ENCODE measurements at places on chromosomes 5 and 9.

GRCh38 chr5:115702025-115702424 is 76.2 kb upstream of the TMED7 start:
- no peak for DNase-seq

DNA sequence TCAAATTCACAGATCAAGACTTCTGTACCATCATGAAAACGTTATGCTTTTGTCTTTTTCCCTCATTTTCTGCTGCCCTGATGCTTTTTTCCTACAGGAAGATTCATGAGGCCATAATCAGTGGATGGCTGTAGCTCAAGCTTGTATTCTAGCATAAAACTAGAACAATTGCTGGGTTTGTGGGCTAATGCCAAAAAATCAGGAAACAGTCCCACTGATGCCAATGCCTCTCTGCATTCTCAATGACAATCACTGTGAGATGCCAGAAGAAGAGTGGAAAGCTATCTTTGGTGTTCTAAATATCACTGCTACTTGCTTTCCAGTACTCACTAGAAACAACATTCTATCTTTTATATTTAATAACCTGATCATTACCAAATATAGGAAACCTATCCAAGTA is 33.3 kb upstream of the FAM170A start:
- no peak for DNase-seq

GRCh38 chr5:164742025-164742424 is 1236.6 kb downstream of the MAT2B start:
- DNase-seq: no peak

- no peak for DNase-seq
Measured at GRCh38 chr5:74224331-74224730, 416.2 kb downstream of the ENC1 start.

DNA sequence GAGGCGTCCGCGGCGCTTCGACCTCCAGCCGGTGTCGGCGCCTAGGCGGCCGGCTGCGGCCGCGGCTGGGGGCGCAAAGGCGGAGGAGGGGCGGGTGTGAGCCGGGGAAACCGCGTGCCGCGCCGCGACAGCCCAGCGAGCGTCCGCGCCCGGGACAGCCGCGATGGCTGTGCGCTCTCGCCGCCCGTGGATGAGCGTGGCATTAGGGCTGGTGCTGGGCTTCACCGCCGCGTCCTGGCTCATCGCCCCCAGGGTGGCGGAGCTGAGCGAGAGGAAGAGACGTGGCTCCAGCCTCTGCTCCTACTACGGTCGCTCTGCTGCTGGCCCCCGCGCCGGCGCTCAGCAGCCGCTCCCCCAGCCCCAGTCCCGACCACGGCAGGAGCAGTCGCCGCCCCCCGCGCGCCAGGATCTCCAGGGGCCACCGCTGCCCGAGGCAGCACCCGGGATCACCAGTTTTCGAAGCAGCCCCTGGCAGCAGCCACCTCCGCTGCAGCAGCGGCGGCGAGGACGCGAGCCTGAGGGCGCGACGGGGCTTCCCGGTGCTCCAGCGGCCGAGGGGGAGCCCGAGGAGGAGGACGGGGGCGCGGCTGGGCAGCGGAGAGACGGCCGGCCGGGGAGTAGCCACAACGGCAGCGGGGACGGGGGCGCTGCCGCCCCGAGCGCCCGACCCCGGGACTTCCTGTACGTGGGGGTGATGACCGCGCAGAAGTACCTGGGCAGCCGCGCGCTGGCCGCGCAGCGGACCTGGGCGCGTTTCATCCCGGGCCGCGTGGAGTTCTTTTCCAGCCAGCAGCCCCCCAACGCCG is 605 bp downstream of the CHSY3 start:
- no peak for DNase-seq

DNA sequence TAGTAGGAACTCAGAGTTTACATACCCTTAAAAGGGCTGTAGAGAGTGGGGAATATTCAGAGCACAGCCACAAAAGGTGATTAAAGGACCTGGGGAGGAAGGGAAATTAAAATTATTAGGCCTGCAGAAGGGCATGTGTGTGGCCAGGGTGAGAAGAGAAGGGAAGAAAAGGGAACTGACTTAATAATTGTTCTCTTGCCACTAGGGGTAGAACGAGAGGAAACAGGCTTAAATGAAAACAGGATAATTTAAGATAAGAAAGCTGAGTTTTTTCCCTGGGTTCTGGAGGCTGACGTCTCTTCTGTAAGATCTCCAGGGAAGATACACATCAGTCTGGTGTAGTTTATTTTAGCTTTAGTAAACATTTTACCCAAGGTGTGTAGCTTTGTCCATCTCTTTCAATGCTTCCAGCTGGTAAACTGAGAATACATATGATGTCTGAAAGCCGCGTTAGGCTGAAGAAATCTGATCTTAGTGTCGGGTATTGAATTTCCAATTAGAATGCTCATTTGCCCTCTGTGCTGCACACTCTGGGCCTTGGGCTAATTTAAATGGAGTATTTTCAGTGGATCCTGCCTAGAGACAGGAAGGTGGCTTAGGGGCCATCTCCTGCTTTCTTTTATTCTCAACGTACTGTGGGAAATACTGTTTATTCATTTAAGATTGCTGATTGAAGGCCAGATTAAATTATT is 416.8 kb downstream of the TMEM38B start:
- peak; percentile 36 for DNase-seq

DNA sequence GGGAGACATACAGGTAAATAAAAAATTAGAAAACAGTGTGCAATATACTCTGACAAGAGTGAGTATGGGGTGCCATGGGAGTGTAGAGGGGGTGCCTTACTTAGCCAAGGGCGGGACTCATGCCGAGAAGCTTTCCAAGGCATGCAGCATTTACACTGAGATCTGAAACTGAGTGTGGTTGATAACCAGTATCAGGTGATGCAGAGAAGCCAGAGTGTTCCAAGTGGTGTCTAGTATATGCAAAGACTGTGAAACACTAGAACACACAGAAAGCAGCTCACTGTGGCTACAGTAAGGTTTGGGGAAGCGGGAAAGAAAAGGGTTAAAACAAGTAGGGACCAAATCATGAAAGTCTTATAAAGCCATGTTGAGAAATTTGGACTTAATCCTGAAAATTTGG is 30.5 kb upstream of the ERBIN start:
- DNase-seq: no peak

DNA sequence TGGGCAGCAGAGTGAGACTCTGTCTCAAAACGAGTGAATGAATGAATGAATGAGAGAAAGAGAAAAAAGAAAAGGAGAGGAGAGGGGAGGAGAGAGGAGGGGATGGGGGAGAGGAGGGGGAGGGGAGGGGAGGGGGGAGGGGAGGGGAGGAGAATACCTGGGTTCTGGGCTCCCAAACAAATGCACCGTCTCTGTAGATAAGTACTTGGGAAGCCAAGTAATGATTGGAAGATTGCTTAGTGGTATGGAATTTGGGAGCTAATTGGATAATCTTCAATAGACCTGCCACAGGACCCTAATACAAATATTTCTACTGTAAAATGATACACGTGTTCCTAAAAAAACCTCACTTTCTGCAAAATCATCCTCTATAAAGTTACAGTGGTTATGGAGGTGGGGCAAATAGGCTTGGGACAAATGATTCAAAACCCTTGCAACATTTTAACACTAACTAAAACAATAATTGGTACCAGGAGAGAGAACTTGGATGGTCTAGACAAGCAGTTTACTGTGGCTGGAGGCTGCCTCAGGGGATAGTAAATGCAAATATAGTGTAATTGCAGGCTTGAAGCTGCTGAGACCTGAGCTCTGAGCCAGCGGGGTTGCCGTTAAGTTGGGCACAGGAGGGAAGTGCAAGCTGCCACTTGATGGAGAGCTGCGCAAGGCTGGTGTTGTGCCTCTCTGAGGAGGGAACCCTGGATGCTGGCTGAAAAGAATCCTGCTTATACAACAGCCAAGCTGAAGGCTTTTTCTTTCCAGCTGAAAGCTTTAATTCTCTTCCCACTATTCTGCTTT is 3.5 kb downstream of the HEMGN start:
- peak; percentile 1 for DNase-seq

DNA sequence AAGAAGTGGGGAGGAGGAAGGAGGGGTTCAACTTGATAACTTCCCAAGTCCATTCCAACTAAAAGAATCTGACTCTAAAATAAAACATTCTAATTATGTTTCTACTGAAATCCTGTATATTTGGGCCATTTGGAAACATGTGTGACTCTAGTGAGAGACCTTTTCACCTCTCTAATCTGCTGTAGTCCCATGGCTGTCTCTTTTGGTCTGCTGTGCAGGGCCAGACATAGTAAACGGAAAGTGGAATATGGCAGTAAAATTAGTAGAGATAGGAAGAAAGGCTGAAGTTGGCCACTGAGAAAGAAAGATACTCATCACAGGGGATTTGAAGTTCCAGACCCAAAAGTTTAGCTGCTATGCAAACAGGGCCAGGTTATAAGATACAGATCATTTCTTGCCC is 15.9 kb downstream of the RFX3 start:
- no peak for DNase-seq

DNA sequence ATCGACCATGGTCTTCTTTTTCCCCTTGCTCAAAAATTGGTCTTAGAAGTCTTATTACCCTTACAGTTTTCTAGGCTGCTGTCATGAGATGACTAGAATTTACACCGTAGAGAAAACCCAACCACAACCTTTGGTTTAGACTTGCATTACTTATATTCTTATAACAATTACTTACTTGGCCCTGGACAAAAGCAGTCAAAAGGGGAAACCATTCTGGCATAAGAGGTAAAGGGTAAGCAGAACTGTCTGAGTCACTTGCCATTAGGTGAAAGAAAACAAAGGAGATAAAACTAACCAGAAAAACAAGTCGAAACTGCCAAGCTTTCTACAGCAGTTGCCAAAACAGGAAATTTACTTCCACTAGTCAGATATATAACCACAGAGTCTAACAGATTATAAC is 17.9 kb downstream of the TMEM245 start:
- DNase-seq: no peak

- no peak for DNase-seq
Measured at GRCh38 chr9:95822583-95823431, 52.7 kb upstream of the ERCC6L2 start.

DNA sequence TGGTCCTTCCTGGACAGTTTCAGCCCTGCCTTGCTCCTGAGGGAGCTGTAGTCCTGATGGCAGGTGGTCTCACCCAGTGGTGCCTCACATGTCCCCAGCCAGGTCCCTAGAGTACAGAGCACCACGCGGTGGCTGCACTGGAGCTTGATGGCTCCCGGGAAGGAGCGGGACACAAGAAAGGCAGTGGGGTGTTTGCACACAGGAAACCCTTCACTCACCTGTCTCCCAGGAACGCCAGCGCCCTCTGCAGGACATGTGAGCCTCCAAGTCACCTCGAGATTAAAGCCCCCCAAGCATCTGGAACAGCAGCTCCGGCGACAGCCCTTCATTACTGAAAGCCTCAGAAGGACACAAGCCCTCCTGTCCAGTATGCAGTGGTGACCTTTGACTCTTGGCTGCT is 19.9 kb upstream of the TMEM250 start:
- DNase-seq: peak; percentile 27

GRCh38 chr9:83005361-83005760 is 57.6 kb downstream of the RASEF start:
- DNase-seq: no peak

DNA sequence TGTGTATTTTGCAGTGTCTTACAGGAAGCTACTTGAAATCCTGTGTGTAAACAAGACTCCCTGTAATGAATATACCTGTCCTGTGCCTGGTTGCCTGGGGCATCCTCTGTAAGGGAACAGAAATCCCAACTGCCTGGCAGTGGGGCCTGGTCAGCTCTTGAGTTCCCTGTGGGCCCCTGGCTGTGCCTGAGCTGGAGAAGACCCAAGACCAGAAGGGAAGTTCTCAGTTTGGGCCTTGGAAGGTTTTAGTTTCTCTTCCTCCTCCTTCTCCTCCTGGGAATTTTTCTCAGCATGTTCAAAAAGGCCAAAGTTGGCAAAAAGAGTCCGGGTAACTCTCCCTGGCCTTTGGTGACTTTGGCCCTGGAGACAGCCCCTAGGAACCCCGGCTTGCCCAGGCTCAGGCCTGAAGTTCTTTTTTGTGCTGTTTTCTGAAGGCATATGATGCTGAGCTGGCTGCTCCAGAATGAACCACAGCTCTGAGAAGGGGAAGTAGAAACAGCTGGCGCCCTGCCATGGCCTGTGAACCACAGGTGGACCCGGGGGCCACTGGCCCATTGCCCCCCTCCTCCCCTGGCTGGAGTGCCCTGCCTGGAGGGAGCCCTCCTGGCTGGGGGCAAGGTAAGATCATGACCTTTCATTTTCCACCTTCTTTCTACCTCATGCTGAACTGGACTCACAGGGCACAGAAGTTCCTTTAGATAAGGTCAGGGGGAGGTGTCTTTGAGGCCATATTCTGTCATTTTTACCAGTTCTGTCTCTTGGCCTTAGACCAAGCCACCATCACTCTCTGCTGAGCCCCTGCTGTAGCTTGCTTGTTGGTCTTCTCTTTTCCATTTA is 5.8 kb downstream of the TMEM268 start:
- DNase-seq: no peak

DNA sequence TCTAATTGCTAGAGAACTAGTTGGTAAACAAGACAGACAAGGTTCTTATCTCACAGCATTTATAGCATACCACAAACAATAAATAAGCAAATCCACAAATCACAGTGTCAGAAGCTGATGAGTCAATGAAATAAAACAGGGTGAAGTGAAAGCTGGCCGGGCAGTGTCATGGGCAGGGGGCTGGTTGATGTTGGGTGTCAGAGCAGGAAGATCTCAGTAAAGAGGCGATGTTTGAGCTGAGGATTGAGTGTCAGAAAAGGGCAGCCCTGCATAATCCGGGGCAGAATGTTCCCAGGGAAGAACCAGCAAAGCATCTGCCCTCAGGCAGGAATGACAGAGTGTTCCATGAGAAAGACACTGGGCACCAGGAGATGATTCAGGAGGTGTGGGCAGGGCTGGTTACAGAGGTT is 183.4 kb downstream of the GOLPH3 start:
- DNase-seq: no peak

DNA sequence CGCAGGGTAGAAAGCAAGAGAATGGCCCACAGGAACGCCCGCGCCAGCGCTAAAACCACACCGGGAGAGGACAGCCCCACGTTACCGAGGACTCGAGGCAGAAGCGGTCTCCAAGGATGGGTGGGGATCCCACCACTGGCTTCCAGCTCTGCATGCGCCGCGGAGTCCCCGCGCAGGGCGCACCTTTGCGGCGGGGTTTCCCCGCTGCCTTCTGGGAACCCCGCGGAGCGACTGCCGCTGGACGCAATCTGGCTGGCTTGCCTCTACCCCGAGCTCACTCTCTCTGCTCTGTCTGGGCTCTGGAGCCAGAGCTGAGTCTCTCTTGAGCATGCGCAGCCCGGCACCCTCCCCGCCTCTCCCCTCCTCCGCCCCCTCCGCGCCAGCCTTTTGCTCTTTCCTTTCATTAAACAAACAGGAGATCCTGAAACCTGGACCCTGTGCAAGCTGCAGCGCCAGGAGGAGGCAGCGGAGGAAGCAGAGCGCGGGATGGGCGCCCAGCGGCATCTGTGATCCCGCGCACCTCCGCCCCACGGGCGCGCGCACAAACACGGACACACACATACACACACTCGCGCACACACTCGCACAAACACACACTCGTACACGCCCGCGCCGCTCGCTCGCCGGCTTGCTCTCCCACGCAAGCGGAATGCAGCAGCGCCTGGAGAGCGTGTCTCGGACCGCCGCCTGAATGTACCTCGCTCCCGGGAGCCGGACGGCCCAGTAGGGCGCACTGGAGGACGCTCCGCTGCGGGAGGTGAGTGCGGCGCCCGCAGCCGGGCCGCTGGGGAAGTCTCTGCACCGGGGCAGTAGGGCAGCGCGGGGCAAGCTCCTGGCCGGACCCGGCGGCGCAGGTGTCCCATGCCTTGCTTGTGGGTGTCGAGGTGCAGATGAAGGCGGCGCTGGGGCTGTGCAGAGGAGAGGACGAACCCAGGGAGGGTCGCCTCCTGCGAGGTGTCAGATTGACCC is at the start of gene PLPPR1:
Gene PLPPR1, plus strand, starts transcription at position 382 of the 969 bp plus-strand sequence.
- DNase-seq: no peak
